ENCODE measurements at places on chromosomes 2 and 18.

GRCh38 chr2:235217846-235218245, 266.0 kb downstream of the SH3BP4 start:
- no peak for DNase-seq

- DNase-seq = no peak
Observed at GRCh38 chr2:9993488-9994165, 42.1 kb downstream of the GRHL1 start.

- DNase-seq = no peak
Observed at GRCh38 chr2:59312029-59312428, 1070.9 kb upstream of the FANCL start.

DNA sequence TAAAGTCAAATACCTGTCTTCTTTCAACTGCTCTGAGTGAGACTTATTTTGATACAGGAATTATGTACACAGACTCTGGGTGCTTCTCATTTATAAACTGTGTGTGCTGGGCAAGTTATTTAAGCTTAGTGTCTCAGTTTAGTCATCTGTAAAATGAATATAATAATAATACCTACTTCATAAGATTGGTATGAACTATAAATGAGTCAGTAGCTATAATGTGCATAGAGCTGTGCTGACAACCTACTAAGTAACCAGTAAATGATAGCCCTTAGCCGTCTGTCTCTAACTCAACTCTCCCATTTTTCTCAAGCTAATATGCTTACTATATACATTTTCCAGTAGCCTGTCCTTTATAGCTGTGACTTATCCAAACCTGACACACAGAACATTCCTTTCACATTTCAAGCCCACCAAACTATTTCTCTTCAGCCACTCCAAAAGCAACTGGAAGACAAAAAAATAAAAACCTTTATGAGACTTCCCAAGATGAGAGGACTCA, 319.8 kb downstream of the ETAA1 start:
- no peak for DNase-seq

GRCh38 chr2:211033765-211034164, 477.4 kb downstream of the CPS1 start:
- DNase-seq = peak; percentile 38

DNA sequence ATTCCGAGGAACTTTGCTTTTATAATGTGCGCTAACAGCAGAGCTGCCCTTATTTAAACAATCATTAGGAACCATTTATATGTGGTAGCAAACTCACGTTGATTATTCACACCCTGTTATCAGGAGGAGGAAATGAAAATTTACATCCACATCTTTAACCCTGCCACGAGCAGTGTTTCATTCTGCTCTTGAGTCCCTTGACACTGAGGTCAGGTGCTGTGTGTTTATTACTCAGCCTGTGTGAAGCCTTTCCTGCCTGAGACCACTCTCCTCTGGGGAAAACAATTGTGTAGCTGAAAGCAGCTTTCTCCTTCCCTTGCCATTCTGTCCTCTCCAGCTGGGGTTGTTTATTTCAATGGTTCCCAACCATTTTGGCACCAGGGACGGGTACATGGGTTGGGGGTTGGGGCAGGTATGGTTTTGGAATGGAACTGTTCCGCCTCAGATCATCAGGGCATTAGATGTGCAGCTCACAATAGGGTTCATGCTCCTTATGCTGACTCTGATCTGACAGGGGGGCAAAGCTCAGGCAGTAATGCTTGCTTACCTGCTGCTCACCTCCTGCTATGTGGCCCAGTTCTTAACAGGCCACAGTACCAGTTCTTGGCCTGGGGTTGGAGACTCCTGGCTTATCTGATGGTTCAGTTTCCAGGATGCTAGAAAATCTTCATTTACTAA, 651.1 kb downstream of the TDRD15 start:
- DNase-seq = no peak

- peak; percentile 70 for DNase-seq
Observed at GRCh38 chr2:9139491-9140443, 66.8 kb upstream of the ASAP2 start.

GRCh38 chr2:142008135-142008744, 122.6 kb downstream of the LRP1B start:
- DNase-seq = no peak

GRCh38 chr18:44899832-44900231, 219.1 kb downstream of the SETBP1 start:
- no peak for DNase-seq

GRCh38 chr2:12070581-12070980, 324.1 kb downstream of the LPIN1 start:
- DNase-seq = no peak

Measured in fibroblast of the aortic adventitia (primary cell).